ENCODE measurements at places on chromosomes 5 and 9.
A peak's percentile ranks its signal among the peaks of the same experiment; 100 is the strongest.

DNA sequence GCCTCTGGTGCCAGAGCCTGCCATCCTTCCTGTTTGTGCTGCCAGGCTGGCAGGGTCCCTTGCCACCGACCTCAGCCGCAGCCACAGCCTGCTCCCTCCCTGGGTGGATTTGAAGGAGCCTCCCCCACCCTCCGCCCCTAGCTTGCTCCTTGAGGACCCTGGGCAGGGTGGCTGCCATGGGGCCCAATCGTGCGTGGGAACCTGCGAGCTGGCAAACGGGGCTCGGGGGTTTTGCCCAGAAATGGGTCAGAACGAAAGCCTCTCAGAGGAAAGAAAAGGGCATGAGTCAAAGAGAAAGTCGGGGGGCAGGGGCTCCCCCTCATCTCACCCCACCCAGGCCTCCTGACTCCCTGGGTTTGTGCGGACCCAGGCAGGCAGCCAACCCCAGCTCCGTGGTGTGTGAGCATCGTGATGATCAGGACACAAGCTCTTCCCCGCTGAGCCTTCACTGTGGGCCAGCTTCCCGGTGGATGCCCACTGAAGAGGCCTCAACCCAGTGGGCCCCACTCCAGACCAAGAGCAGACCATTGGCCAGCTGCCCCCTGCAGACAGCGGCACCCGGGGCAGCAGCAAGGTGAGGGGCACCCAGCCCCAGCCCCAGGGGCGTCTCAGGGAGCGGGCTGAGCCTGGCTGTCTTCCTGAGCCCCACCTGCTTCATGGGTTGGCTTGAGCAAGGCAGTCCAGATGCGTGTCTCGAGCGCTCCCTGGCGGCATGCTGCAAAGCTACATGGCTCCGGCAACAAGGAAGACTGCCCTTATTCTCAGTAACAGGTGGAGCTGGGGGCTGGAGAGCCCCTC is 3.0 kb upstream of the FUT7 start:
- DNase-seq: peak; percentile 68

DNA sequence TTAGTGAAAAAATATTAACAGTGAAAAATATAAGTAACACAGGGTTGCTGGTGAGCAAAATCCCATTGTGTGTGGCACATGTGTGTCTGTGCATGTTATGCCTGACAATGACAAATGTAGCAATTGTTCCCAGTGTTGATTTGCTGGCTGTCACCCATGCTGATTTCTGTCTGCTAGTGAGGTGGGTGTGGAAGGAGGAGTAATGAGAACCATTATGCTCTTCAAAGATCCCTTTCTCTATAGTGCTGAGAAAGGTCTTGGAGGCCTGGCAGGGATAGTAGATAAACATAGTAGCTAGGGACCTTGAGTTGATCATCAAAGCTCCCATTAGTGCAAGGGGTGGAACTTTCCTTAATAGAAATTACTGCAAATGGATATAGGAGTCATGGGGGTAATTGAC is 152.5 kb upstream of the CLINT1 start:
- DNase-seq: no peak

GRCh38 chr5:121763665-121764064 is 88.0 kb upstream of the FTMT start:
- no peak for DNase-seq

- DNase-seq: no peak
Observed at GRCh38 chr9:93673839-93674334, 97.5 kb downstream of the PHF2 start.

DNA sequence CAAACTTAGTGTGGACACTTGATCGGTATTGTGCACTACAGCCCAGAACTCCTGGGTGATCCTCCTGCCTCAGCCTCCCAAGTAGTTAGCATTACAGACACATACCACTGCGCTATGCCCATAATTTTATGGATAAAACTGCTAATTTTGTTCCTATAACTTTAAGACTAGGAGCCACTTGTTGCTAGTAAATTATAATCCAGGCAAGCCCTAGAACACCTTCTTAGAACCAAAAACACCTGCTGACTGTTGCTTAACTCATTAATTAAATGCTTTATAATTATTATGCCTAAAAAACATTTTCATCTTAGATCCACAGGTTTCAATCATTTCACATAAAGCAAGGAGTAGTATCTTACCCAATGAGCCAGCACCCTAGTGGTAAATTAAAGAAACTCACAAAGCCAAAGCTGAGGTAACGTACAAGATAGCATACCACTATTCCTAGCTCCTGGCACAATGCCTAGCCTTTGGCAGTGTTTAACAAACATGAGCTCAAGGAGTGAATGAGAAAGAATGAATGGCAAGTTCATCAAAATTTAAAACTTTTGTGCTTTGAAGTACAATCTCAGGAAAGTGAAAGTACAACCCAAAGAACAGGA is 5.4 kb downstream of the MRPS27 start:
- no peak for DNase-seq

Data from stimulated activated CD4-positive, alpha-beta T cell treated with anti-CD3 and anti-CD28 coated beads, TNF-alpha, amount 100 ng/mL, for 24 hours (primary cell).